ENCODE measurements at places on chromosomes 6 and 20.

GRCh38 chr6:119350952-119351372 is 1.4 kb upstream of the MAN1A1 start:
- peak; percentile 4 for DNase-seq

GRCh38 chr6:17536586-17536985 is 63.5 kb upstream of the FAM8A1 start:
- no peak for DNase-seq

GRCh38 chr6:50087231-50087954 is 37.7 kb upstream of the DEFB112 start:
- no peak for DNase-seq

DNA sequence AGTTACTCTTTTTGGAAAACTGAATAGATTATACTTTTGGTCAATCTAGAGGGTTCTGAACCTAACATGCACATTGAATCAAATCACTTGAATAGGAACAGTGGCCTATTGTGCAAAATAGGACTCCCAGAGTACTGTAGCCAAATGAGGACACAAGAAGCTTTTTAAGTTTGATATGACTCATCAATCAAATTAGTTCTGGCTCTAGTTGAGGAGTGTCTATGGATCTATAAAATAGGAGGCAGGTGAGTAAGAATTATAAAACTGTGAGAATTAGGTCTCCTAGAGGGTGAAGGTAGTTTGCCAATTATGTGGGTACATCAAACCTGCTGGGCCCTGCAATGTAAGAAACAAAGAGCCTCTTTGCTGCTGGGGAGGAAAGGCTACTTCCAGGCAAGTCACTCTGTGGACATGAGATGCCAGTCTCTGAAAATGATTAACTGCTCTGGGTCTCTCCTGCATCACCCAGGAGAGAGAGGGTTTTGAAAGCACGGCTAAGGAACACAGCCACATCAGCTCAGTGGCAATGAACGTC is 112.3 kb downstream of the RCAN2 start:
- DNase-seq, result no peak

GRCh38 chr20:20442466-20442865 is 74.6 kb downstream of the INSM1 start:
- DNase-seq, result no peak

GRCh38 chr6:37570482-37571133 is 70.9 kb upstream of the CCDC167 start:
- no peak for DNase-seq

GRCh38 chr20:41534842-41535241 is 83.3 kb downstream of the CHD6 start:
- DNase-seq, result no peak

- DNase-seq, result no peak
These were observed 203.4 kb upstream of the KCNQ5 start for GRCh38 chr6:72418495-72418894.

GRCh38 chr6:69555088-69555638 is 241.6 kb downstream of the LMBRD1 start:
- DNase-seq, result no peak

- DNase-seq, result no peak
These were observed 243.2 kb upstream of the TENT5A start for GRCh38 chr6:81995548-81996289.

DNA sequence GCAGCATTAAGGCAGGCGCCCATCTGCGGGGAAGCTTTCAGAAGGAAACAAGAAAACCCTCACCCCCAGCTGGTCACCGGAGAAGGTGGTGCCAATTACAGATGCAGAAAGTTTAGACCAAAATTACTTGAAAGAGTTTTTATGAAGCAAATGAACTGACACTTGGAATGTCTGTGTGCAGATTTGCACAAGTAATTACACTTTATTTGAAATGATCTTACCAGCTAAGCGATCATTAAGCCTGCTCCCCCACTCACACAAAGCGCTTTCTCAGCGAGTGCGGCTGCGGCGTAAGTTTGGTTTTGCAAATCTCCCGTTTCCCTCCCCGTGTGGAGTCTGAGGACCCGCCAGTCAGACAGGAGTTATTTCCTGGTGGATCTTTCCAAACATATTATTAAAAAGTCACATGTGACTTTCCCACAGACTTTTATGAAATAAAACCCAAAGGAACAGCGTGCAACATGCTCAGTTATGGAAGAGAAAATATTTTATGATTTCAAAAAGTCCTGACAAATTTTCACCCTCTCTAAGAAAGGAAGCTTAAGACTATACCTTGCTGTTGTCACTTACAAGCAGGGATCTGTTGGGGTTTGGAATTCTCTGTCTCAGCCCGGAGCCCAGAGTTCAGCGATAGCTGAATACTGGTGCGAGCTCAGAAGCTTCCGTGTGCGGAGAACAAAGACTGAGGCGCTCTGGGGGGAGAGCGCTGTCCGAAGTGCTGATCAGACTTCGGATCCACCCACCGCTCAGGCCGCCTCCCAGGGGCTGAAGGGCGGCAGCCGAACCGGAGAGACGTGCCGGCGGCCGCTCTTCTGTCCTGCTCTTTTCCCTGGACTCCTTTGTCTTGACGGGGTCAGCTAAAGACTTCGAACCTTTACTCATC is 2.7 kb upstream of the MYT1 start:
- no peak for DNase-seq

DNA sequence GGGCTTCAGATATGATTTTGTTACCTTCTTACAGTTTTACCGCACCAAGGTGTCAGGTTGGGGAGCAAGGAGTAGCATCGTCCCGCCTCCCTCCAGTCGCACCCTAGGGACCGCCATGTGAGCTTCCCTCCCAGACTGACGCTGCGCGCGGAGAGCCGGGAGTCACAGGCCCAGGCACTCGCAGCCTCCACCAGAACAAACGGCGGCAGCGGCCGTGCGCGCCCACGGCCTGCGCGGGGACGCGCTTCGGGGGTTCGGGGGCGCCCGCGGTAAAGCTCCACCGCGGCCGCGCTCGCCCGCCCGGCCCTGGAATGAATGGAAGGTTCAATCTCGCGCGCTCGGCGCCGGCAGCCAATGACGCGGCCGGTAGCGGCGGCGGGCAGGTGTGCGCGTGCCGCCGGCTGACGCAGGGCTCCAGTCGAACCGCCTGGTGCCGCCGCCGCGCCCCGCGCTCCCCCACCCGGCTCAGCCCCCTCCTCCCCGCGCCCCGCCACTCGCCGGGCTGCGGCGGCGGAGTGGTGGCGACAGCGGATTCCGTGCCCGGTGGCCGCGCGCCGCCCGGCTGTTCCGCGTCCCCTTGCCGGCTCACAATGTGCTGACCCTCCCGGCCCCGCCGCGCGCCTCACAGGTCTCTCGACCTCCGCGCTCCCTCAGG is 16.5 kb upstream of the LIN28B start:
- DNase-seq, result no peak

DNA sequence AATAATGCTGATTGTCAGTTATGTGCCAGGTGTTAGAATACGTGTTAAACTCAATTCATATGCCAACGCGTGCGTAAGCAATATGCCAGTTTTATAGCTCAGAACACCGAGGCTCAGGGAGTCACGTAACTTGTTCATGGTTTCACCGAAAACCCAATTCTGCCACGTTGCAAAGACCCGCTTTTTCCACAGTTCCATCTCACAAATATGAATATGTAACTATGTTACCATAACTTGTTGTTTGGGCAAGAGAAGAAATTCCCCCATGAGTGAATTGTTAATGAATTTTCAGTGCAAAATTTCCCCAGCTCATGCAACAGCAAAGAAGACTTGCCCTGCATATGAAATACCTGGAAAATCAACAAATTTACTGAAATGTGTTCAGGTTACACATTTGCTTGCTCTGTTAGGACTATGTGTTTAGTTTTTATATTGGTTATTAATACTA is 30.1 kb downstream of the SF3B5 start:
- DNase-seq, result no peak

- no peak for DNase-seq
These were observed 113.1 kb downstream of the SOBP start for GRCh38 chr6:107603006-107603370.

- DNase-seq, result no peak
These were observed 45.6 kb downstream of the LRRN4 start for GRCh38 chr20:6008254-6008653.

- DNase-seq, result no peak
These were observed 62.9 kb upstream of the ZNF217 start for GRCh38 chr20:53656293-53657202.
